ENCODE measurements at places on chromosomes 12 and 14.

DNA sequence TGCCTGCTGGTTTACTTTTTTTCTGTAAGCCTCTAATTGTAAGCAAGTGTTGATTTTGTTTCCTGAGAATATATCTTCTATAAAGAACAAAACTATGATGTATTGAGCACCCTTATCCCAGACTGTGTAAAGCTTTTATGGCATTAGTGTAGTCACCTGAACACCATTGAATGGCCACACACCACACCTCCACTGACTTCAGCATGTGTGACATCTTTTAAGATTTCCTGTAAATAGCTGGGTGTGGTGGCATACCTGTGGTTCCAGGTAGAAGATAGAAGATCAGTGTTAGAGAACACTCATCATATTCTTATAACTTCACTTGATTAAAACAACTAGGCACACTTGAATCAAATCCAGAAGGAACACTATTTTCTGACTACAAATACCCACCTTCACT, 51.3 kb downstream of the WBP11 start:
- no peak for DNase-seq

DNA sequence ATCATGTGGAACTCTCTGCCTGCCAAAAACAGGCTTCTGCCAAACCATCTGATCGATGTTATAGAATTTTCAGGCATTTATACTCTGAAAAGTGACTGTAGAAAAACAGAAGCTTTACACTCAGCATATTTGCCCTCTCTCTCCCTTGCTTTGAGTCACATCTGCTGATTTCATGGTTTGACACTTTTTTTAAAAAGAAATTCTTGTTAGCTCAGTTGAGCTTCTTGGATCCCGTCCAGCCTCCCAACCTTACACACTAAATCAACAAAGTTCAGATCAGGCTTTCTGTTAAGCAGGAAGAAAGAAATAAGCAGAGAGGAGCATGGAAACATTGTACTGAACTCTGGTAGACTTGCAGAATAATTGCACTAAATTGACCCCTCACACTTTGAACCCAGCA, 193.6 kb upstream of the SEL1L start:
- DNase-seq, result no peak

DNA sequence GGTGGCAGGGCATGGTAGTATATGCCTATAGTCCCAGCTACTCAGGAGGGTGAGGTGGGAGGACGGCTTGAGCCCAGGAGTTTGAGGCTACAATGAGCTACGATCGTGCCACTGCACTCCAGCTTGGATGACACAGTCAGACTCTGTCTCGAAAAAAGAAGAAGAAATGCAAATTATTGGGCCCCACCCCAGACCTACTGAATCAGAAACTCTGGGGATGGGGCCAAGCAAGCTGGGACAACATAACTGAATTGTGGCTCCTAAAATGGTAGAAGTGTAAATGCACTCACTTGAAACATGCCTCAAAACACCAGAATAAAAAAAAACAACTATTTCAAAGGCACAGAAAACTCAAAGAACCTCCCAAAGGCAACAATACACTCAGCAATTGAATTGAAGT, 37.0 kb downstream of the CIT start:
- no peak for DNase-seq

- DNase-seq, result no peak
Observed at GRCh38 chr14:73755434-73756014, 41.3 kb upstream of the PNMA1 start.

DNA sequence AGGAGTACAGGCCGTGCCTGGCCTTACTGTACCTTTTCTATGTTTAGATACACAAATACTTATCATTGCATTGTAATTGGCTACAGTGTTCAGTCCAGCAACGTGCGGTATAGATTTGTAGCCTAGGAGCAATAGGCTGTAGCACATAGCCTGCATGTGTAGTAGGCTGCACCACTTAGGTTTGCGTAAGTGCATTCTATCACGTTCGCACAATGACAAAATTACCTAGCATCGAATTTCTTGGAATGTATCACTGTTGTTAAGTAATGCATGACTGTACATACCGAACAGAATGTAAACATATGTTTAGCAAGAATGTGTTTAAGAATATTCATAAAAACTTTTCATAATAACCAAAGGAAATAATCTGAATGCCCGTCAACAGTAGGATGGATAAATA, 31.9 kb downstream of the VRTN start:
- DNase-seq, result no peak

- no peak for DNase-seq
Observed at GRCh38 chr14:47346849-47347248, 328.6 kb downstream of the MDGA2 start.

DNA sequence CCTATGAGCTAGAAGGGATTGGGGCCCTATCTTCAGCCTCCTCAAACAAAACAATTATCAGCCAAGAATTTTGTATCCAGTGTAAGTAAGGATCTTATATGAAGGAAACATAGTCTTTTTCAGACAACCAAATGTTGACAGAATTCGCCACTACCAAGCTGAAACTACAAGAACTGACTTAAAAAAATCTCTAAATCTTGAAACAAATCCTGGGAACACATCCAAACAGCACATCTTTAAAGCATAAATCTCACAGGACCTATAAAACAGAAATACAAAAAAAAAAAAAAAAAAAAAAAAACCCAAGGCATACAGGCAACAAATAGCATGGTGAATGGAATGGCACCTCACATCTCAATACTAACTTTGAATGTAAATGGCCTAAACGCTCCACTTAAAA, 41.3 kb upstream of the LMNTD1 start:
- DNase-seq, result no peak

- DNase-seq, result no peak
Observed at GRCh38 chr12:55850893-55851292, 8.2 kb upstream of the MMP19 start.

DNA sequence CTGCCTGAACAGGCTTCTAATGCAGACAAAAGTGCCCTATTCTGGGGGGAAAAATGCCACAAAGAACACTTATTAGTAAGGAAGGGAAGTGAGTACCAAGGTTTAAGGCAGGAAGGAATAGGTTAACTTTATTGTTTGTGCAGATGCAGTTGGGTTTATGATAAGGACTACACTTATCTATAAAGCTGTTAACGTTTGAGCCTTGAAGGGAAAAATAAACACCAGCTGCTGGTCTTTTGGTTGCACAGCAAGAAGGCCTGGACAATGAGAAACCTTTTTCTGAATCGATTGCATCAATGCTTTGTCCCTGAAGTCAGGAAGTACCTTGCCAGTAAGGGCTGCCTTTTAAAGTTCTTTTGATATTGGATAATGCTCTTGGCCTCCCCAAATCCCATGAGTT, 407.8 kb downstream of the ATP23 start:
- no peak for DNase-seq

- no peak for DNase-seq
Observed at GRCh38 chr12:27593266-27593665, 69.3 kb downstream of the PPFIBP1 start.

DNA sequence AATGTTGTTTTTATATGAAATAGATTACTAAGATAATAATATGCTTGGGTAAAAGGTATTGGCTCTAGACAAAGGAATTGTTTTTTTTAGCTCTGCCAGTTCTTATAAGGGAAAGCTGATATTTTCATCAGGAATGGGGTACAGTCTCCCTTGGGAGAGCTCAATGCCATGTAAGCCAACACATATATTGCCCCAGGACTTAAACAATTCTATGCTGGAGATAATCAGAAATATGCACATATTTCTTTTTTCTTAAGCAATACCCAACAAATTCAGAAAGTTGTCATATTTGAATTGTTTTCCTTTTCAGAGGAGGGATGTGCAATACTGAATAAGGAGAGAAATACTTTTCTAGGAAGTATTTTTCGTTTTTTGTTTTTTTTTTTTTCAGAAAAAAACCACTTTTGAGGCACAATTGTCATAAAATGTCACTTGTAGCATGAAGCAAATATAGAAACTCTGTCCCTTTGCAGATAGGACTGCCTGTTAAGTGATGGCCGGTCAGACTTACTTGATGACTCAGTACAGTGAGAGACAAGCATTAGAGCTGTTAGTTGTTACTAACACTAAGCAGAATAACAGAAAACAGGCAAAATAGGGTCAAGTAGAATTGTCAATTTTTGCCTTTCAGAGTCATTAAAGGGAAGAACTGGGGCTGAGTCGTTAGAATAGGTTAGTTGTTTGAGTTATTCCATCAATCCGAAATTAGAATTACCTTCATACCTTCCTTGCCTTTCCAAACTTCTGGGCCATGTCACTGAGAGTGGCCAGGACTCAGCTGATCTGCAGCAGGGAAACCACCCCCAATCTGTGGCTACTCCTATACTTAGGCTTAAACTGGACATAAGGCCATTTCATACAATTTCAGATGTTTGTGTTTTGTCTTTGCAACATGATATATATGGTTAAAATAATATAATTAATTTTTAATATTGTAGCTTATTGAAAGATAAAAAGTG, 168.1 kb downstream of the SLC38A4 start:
- no peak for DNase-seq

DNA sequence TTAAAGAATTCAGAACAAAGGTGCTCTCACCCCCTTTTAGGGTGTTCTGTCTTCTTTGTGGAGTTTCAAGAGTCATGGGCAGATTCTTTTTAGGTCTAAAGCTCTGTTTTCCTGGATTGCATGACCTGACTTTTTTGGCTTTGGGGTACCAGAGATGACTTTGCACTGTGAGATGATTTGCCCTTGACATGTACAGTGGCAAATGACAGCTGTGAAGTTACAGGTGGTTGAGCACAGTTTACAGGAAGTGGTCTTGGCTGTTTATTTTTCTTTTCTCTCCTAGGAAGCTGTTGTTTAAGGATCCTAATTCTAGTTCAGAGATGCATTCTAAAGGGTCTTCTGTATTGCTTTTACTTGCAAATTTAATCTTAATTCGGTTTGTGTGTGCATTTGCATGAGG, 83.8 kb upstream of the METAP2 start:
- no peak for DNase-seq

DNA sequence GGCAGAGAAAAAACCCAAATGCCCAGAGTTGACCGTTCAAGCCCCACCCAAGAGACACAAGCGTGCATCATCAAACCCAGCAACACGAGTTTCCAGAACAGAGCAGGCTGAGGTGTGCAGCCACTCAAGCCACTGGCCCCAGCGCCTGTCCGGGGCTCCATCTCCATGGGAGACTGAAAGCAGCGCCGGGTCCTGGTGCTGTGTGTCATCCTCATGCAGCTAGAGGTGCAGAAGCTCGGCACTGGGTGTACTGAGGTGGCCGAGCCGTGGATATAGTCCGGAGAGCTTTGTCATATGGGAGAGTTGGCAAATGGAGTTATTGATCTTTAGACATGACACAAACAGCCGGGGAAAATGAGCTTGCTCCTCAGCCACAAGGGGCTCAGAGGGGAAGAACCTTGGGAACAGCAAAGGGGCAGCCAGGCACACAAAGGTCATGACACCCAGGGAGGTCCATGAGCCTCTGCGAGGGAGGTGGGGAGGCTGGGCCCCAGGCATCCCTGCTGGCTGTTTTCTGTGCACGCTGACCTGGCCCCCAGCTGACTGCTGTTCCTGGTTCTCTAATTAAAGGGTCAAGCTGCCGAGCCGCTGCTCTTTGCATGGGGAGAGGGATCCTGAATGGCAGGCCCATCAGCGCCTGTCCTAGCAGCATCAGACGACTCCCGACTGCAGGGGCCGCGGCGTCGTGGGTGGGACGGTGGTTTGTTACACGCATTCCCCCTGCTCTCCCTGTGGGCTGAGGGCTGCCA, 145.4 kb upstream of the SFSWAP start:
- no peak for DNase-seq

DNA sequence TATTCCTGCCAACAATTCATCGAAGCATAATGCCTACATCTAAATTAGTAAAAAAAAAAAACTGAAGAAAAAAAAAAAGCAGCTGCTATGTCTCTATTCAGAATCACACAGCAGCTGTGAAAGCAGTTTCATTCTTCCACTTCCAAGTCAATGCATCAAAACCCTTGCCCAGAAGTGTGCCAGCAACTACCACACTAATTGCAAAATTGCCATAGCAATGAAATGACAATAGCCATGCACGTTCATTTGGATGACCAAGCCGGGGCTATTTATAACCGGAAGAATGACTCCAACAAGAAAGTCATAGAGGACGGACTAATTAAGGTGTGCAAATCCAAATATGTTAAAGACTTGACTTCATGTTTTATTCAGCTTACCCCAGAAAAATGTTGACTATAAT, 42.5 kb downstream of the SLC2A13 start:
- no peak for DNase-seq

DNA sequence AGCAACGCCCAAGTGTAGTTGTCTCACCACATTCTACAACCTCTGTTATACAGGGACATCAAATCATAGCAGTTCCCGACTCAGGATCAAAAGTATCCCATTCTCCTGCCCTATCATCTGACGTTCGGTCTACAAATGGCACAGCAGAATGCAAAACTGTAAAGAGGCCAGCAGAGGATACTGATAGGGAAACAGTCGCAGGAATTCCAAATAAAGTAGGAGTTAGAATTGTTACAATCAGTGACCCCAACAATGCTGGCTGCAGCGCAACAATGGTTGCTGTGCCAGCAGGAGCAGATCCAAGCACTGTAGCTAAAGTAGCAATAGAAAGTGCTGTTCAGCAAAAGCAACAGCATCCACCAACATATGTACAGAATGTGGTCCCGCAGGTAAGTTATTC, 123.0 kb downstream of the ARID2 start:
- no peak for DNase-seq

DNA sequence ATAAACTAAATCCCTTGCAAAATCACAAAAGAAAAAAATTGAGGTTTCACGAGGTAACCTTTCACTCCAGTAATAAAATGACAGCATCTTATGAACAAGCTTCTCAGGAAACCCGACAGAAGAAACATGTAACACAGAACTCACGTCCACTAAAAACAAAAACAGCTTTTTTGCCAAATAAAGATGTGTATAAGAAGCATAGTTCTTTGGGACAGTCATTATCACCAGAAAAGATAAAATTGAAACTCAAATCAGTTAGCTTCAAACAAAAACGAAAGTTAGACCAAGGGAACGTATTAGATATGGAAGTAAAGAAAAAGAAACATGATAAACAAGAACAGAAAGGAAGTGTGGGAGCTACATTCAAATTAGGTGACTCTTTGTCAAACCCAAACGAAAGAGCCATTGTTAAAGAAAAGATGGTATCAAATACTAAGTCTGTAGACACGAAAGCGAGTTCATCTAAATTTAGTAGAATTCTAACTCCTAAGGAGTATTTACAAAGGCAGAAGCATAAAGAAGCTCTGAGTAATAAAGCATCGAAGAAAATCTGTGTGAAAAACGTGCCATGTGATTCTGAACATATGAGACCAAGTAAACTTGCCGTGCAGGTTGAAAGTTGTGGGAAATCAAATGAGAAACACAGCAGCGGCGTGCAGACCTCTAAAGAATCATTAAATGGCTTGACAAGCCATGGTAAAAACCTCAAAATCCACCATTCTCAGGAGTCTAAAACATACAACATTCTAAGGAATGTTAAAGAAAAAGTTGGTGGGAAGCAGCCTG, 25.8 kb downstream of the RESF1 start:
- DNase-seq, result no peak

GRCh38 chr12:132672116-132672515, 15.0 kb downstream of the POLE start:
- no peak for DNase-seq

GRCh38 chr12:29291226-29291625, 89.7 kb downstream of the ERGIC2 start:
- no peak for DNase-seq

Data from liver (tissue), 10 donors.